Foreskin keratinocyte (primary cell): ENCODE measurements at places on chromosomes 2 and 18. TPM values are rescaled to one million over a fixed set of nuclear protein-coding genes. Genes with fewer than 3 reads are reported as not detected.

TOGARAM2 gene
- total RNA-seq: 0.24 and 0.28 TPM in 2 replicates

HPCAL1 gene
- 29.2 and 37.1 TPM in 2 replicates for total RNA-seq

EDAR gene
- 0.03 TPM in 1 of 2 replicates, not detected in the other for total RNA-seq

KCNF1 gene
- total RNA-seq: 0.04 TPM in 1 of 2 replicates, not detected in the other

SEH1L gene
- 47.5 and 55.2 TPM in 2 replicates for total RNA-seq

CRYGC gene
- total RNA-seq: not detected in 2 replicates

CPS1 gene
- 18.5 and 19.2 TPM in 2 replicates for total RNA-seq

CDK15 gene
- 0.14 and 0.28 TPM in 2 replicates for total RNA-seq

NDC80 gene
- 27.8 and 34.1 TPM in 2 replicates for total RNA-seq

ANKRD30BL gene
- total RNA-seq: not detected in 2 replicates

SLC23A3 gene
- total RNA-seq: 0.71 and 0.75 TPM in 2 replicates

ALKAL2 gene
- total RNA-seq: not detected in 2 replicates

CYRIA gene
- 0.10 and 0.14 TPM in 2 replicates for total RNA-seq

MDH1B gene
- 0.48 and 0.56 TPM in 2 replicates for total RNA-seq

DHX57 gene
- total RNA-seq: 26.1 and 26.6 TPM in 2 replicates

IL1A gene
- 263 and 311 TPM in 2 replicates for total RNA-seq

EVX2 gene
- total RNA-seq: not detected in 2 replicates

DLGAP1 gene
- under 0.01 TPM in 1 of 2 replicates, not detected in the other for total RNA-seq

HOXD12 gene
- total RNA-seq: not detected in 2 replicates

RBM45 gene
- 16.7 and 17.2 TPM in 2 replicates for total RNA-seq

EMX1 gene
- total RNA-seq: not detected in 2 replicates

EML6 gene
- 0.61 and 0.63 TPM in 2 replicates for total RNA-seq

GALNT3 gene
- 96.5 and 99.1 TPM in 2 replicates for total RNA-seq

CCDC148 gene
- 0.51 and 0.71 TPM in 2 replicates for total RNA-seq

HRH4 gene
- 0.04 TPM in 1 of 2 replicates, not detected in the other for total RNA-seq

SLC5A7 gene
- total RNA-seq: not detected in 2 replicates

MAB21L4 gene
- 0.14 and 0.17 TPM in 2 replicates for total RNA-seq
